ENCODE measurements at places on chromosomes 4 and X. TPM values are rescaled to one million over a fixed set of nuclear protein-coding genes. Genes with fewer than 3 reads are reported as not detected.
A peak's percentile ranks its signal among the peaks of the same experiment; 100 is the strongest.

The ADH7 gene
- not detected for total RNA-seq

The OPRPN gene
- total RNA-seq: not detected

The COQ2 gene
- total RNA-seq: 1.8 TPM

- DNase-seq: no peak
These were observed 27.9 kb upstream of the TBC1D1 start for GRCh38 chr4:37862961-37863360.

DNA sequence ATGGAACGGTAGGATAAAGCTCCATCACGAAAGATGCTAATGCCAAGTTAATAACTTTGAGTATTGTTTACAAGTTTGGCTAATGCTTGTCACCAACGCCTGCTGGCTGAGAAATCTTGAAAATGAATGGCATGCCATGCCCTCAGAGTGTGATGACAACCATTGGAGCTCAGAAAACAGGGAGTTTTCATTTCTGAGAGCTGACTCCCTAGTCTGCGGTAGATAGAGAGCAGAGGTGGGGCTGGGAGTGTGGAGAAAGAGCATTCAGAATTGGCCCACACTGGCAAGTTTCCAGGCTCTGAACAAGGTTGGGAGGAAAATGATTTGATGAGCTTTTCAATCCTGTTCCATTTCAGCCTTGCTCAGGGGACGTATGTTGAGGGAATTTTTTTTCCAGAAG lies 183.9 kb downstream of the CPEB2 start:
- no peak for DNase-seq

DNA sequence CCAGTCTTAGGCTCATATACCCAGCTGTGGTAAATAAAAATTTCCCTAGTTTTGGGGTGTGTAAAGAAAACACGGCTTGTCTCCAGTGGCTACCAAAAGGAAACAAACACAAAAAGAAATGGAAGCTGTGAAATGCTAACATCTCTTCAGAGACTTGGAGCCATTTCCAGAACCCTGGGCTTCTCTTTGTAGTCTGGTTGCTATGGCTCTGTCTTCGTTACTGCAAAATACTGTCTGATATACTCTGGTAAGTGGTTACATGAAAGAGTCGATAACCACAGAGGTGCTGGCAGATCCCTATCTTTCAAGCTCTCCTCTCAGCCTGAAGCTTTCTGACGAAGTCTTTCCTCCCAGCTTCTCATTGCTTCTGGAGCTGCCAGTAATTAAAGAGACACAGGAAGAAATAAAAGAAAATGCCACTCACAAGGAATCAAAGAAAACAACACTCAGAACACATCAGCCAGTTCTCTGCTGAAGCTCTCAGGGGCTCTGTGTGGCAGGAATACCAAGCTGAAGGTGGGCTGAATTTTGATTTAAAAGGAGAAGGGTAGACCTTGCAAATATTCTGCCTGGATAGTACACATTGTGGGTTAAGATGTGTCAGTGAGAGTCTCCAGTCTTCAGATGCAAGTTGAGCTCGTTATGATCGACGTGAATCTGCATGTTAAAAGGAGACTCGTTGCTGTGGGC lies 107.6 kb upstream of the FAM9C start:
- DNase-seq: peak; percentile 66

DNA sequence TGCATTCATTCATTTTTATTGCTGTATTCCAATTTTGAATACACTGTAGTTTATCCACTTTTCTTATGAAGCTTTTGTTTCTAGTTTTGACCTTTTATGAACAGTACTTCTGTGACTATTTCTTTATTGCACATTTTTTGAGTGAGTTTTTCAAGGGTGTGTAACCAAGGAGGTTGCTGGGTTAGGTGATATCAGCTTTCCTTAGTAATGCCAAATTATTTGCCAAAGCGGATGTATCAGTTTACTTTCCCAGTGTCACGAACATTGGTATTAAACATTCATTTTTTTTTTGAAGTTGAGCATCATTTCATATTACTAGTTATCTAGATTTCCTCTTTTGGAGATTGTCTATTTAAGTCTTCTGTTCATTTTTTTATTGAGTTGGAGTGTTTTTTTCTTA lies 32.9 kb downstream of the STIM2 start:
- DNase-seq: no peak

DNA sequence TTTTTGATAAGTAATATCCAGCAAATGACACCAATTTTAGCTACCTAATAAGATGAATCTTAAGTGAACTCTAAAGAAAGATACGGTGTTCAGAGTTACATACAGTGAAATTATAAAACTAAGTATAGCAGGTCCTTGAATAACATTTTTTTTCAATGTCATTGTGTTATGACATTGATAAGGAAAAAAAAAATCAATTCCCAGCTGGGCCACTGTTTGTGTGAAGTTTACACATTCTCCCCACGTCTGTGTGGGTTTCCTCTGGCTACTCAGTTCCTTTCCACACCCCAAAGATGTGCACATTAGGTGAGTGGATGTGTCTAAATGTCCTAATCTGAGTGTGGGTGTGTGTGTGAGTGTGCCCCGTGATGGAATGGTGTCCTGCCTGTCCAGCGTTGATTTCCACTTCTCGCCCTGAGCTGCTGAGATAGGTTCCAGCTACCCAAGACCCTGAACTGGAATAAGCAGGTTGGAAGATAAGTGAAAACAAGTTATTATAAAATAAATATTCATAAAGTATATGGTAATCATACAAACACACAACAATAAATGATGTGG lies 31.2 kb upstream of the PPM1K start:
- DNase-seq: no peak

DNA sequence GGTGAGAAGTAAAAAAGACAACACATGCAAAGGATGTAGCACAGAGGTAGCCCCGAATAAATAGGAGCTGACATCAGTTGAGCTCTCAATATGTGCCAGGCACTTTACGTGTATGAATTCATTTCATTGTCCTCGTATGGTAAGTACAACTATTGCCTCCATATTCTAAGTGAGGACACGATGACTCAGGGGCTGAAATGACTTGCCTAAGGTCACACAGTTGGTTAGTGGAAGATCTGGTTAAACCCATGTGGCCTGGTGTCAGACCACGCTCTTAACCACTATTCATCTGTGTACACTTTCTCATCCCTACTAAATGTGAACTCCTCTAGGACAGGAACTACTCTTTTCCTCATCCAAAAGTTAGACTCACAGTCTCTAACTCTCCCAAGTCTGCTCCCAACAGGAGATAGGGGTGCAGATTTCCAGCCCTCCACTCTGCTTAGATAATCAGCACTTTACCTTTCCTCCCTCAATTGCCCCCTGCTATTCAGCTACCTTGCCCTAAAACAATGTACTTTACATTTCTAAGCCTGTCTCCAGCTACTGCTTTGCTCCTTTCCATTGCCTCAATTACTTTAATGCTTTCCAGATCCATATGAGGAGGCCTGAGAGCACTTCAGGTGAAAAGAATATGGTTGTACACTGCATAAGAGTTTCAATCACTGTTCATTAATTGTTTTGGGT lies 58.8 kb upstream of the LHFPL1 start:
- no peak for DNase-seq

GRCh38 chr4:26424153-26424552 lies 66.1 kb downstream of the CCKAR start:
- DNase-seq: no peak
